ENCODE measurements at places on chromosomes 11 and 22.

DNA sequence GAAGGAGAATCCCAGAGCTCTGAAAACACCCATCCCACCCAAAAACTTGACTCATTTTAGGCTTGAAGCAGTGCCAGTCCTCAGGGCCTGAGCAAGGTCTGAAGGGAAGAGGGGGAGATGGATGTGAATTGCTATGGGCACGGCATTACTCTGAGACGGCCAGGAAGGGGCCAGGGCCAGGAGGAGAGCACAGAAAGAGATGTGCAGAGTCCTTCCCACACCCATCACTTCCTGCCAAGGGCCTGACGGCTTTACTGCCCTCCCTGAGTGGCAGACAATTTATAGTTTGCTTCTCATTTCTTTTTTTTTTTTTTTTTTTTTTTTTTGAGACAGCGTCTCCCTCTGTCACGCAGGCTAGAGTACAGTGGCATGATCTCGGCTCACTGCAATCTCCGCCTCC is 22.5 kb downstream of the TAB1 start:
- no peak for DNase-seq

- DNase-seq: peak; percentile 80
Measured at GRCh38 chr22:26483439-26484359, at the start of the genes HPS4 and SRRD. Gene HPS4 (minus strand): TSS chr22:26483783. CDS start chr22:26481762, 2,021 bp downstream. Gene SRRD (plus strand): TSS chr22:26483877. CDS start chr22:26483891, 14 bp downstream.

DNA sequence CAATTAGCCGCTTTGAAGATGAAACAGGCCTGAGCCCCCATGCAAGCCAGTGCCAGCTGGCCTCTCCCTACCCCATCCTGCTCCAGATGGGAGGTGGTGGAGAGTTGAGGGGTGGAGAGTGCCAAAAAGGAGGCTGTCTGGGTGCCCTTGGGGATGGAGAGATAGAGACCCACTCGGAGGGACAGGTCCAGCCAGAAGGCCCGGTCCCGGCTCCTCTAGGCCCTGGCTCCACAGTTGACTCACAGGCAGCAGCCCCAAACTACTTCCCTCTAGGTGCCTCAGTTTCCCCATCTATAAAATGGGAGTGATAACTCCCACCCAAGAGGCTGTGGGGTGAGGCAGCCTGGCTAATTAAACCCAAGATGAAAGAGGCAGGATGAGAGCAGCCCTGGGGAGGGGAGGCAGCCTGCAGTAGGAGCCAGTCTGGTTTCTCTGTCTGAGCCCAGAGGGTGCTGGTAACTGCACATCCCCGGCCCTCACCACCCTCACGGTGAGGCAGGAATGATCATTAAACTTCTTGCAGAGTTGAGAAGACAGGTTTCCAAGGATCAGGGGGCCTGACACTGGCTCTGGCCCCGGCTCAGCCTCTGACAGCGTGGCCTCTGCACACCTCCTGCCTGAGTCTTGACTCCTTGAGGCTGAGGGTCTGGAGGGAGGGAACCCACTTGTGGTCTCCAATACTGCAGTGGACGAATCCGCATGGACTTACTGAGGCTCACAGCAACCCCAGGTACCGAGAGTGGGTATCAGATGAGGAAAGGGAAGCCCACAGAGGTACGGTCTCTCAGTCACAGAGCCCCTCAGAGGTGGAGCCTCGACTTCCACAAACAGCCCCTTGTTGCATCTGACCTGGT is 1.4 kb upstream of the AP5B1 start:
- no peak for DNase-seq

DNA sequence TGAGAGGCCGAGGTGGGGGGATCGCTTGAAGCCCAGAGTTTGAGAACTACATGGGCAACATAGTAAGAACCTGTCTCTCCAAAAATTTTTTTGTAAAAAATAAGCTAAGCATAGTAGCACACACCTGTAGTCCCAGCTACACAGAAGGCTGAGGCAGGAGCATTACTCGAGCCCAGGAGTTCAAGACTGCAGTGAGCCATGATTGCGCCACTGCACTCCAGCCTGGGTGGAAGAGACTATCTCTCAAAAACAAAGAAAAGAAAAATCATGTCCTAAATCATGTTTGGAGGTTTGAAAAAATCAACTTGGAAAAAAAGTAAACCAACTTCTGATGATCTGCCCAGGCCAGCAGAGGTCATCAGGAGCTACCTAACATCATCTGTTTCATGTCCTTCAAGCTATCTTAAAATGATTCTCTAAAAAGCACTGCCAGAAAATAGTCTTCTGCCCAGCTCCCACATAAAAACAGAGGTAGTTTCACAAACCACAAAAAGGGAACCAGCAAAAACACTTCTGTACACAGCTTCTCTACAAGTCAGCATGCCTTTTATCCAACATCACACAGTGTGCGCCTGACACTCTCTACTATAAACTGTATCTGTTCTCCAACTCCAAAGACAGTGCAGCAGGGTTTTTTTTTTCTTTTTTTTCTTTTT is 165.0 kb downstream of the SOX6 start:
- no peak for DNase-seq

DNA sequence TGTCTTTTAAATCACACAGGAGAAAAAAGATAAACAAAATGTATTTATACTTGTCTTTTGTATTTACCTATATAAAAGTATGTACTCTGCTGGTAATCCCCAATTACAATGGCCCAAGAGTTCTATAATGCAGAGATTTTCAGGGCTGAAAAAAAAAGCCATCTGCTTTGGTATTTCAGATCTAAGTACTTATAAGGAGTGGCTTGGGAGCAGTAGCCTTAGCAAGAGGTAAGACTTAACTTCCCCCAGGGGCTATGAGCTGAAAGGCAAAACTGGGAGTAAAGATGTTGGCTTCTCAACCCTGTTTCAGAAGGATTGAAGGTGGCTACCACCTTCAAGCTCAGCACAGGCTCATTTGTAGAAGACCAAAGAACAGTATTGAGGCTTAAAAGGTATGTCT is 35.3 kb upstream of the EP300 start:
- no peak for DNase-seq
